WERI-Rb-1 (cell line): ENCODE measurements at places on chromosomes 12 and 14.
A peak's percentile ranks its signal among the peaks of the same experiment; 100 is the strongest.

GRCh38 chr12:62800707-62801400 is 134.1 kb downstream of the PPM1H start:
- DNase-seq = no peak

GRCh38 chr14:70635971-70636595 is 5.6 kb upstream of the TTC9 start:
- no peak for DNase-seq

DNA sequence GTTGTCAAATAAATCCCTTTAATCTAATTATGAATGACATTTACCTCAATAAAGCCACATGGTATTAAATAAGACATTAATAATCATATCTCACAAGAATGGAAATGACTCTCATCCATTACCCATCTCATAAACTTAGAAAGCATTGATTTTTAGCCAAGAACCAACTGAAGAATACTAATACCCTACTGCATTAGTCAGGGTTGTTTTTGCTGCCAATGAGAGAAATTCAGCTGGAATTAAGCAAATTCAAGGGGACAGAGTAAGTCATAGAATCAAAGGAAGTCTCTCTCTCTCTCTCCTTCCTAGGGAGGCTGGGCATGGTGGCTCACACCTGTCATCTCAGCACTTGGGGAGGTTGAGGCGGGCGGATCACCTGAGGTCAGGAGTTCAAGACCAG is 41.6 kb downstream of the NDUFA12 start:
- no peak for DNase-seq

GRCh38 chr12:30746190-30746589 is 8.6 kb downstream of the CAPRIN2 start:
- DNase-seq = peak; percentile 12

DNA sequence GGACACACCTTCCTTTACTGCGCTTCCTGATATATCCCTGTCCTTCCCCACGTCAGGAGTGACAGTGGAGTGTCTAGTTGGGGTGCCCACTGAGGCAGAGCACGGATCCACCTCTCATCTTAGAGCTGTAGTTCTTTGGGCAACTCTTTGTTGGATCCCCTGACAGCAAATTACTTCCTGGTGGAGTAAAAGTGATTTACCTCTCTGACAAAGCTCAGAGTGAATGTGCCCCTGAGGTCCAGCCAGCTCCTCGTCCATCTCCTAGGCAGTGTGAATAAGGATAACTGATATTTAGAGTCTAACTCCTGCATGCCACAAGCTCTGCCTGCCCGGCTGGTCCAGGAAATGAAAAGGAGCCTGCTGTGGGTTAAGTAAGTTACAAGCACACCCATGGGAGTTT is 16.0 kb downstream of the AHSA1 start:
- no peak for DNase-seq

GRCh38 chr12:112370199-112370598 is 12.0 kb downstream of the HECTD4 start:
- no peak for DNase-seq

DNA sequence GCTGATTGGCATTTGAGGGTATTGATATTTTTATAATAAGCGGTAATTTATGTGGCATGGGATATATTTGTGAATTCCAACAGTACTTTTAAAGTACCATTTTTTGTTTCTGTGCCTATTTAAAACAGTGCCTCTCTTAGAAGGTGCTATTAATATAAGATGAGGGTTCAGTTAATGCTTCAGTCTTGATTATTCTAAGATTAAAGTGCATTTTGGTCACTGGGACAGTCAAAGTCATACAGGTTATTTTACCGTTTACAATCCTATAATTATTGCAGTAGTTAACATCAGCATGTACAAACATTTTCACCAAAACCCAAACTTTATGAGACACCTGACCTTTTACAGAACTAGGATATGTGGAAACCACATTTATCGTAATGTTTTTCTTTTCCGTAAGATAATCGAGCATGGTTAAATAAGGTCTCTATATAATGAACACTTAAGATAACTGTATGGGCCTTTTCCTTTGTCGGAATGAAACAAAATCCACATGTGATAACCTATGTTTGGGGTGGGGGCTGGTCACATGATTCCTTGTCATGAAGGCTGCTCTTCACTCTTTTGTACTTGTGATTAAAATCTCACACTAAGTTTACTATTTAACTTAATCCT is 37.7 kb upstream of the DNM1L start:
- no peak for DNase-seq

- DNase-seq = no peak
Measured at GRCh38 chr12:8784290-8784888, 38.0 kb upstream of the A2ML1 start.
